ENCODE measurements at places on chromosomes 2 and 18. TPM values are rescaled to one million over a fixed set of nuclear protein-coding genes. Genes with fewer than 3 reads are reported as not detected.

Gene THSD7B
- under 0.01 TPM for total RNA-seq

Gene C2orf78
- not detected for total RNA-seq

Gene APCDD1
- not detected for total RNA-seq

Gene ICOS
- not detected for total RNA-seq

Gene RUFY4
- not detected for total RNA-seq

Gene NEU2
- not detected for total RNA-seq

Gene OTOS
- total RNA-seq, result not detected

Gene FKBP1B
- 10.9 TPM for total RNA-seq

Gene SMARCAL1
- 19.5 TPM for total RNA-seq

Gene POMC
- total RNA-seq, result 1.1 TPM

Gene GBX2
- not detected for total RNA-seq

Gene LINC00305
- total RNA-seq, result not detected

Gene ARPC2
- total RNA-seq, result 448 TPM

Gene HOXD9
- total RNA-seq, result 0.75 TPM

Gene ASB18
- total RNA-seq, result not detected

Data from uterine smooth muscle cell (primary cell).